ENCODE measurements at places on chromosomes 5 and 9.

DNA sequence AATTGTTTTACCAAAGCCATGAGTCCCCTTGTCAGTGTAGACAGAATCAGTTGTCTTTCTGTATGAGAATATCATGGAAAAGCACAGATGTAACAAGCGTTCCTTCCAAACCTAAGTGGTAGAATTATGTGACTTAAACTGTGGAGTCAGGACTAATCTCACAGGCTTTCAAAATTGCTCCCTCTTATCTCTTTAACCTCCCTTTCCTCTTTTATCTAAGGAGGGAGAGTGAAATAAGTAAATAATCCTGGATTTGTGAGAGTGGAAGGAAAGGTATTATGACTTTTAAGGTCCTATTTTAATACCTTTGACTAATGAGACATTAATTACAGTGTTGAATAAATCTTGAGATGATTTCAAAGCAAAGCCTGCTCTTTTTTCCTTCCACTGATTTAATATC is 52.4 kb upstream of the LIFR start:
- DNase-seq, result no peak

- DNase-seq, result no peak
These were observed 12.4 kb downstream of the ANKRD33B start for GRCh38 chr5:10576121-10576789.

DNA sequence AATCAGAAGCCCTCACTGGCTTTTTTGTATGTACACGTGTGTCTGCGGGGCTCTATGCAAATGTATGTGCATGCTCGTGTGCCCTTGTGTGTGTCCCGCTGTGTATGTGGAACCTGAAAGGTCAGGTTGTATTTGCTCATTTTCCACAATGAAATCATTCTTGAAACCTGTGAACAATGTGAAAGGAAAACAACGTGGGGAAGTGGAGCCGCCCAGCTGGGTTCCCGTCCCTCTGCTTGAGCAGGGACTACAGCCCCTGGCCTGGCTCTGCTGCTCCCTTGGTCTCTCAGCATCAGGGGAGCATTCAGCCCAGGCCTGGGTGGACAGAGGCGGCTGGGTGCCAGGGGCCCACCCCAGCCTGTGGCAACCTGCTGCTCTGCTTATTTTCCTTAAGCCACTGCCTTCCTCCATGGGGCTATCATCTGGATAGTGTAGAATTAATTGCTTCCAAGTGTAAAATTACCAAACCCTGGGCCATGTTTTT is 3.0 kb downstream of the ECSCR start:
- no peak for DNase-seq

DNA sequence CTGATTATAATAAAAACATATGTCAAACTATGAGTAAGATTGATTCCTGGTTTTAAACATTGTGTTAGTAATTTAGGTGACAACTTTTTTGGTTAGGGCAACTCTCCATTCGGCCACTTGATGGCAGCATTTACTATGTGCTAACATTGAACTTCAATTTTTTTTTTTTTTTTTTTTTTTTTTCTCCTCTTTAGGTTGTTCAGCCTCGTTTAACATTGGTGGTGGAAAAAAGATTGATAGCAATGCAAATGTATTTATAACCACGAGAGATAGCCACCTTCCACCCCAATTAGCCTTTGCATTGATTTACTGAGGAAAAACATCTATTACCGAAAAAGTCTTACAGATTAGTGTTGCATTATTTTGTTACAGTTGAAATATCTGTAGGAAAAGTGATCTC is 159.1 kb downstream of the CSNK1G3 start:
- DNase-seq, result no peak

All from stimulated activated CD8-positive, alpha-beta memory T cell treated with anti-CD3 and anti-CD28 coated beads, Interleukin-12 subunit alpha, Interleukin-12 subunit beta, amount 100 ng/mL, for 4 hours (primary cell).